ENCODE measurements at places on chromosomes 12 and 14.

DNA sequence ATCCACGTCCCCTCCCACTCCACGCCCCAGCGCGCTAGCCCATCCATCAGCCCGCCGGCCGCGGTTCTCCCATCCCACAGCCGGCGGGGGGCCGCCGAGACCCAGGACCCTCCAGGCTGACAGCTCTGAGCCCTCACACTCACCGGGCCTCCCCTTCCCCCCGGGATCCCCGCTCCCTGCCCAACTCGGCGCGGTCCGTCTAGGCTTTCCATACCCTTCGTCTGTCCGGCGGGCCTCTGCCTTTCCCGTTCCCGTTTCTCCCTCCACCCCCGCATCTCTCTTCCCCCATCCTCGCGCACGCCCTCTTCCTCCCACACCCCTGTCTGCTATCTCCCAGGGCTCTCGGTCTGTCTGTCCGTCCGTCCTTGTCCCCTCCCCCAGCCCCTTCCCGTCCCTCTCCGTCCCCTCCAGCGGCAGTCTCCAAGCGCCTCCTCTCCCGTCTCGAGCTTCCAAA, 726 bp downstream of the ZFHX2 start:
- no peak for DNase-seq

GRCh38 chr12:126107659-126108058, 1042.4 kb downstream of the AACS start:
- DNase-seq, result no peak

DNA sequence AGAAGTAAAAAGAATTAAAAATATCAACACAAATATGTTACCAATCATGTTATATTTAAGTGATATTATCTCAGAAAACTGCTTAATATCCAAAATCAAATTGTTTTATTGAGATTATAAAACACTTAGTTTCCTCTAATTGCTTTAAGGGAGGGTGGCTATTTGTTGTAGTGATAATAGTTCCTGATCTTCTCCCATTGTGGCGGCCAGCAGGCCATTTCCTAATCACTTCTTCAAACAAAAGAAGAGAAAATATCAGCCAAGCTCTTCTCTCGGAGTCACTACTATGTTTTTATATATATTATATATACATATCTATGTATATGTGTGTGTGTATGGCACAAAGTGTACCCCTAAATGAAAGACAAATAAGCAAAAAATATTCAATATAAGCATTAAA, 31.5 kb downstream of the ERO1A start:
- DNase-seq, result no peak

- peak; percentile 69 for DNase-seq
These were observed 54.4 kb downstream of the PELI2 start for GRCh38 chr14:56172571-56172971.

DNA sequence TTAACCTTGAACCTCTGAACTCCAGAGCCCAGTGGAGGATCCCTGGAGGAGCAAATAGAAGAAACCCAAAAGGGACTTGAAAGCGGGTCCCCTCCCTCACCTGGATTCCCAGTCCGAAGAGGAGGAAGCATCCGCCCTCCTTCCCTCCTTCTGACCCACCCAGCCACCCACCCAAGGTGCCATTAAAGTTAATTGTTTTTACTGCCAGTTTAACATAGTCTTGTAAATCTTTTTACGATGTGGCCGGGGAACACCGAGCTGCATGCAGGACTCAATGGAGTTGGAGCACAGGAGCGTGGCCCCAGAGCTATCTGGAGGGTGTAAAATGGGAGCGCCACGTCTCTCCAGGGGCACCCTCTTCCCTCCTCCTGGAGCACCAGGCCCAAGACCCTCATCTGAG, 49.9 kb upstream of the TBX3 start:
- DNase-seq, result no peak

DNA sequence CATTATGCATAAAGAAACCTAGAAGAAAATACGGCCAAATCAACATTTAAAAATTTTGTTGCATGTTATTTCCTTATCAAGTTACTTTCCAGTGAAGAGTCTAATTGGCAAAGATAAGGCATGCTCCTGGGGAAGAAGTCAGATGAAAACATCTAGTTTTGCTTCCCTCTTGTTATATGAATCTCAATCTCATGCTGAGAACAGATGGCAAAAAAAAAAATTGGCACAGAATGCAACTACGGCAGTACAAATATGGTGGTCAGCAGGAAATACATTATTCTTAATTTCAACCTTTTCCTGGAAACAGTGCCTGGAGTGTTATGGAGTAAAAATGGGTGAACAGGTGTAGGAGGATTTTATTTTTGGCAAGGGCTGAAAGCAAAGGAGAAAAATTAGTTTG, 32.8 kb downstream of the HECTD4 start:
- DNase-seq, result peak; percentile 20

Data from AG10803 (cell line).